ENCODE measurements at places on chromosomes 13 and 19.

- no peak for DNase-seq
Measured at GRCh38 chr19:10230173-10230860, 814 bp downstream of the S1PR2 start.

DNA sequence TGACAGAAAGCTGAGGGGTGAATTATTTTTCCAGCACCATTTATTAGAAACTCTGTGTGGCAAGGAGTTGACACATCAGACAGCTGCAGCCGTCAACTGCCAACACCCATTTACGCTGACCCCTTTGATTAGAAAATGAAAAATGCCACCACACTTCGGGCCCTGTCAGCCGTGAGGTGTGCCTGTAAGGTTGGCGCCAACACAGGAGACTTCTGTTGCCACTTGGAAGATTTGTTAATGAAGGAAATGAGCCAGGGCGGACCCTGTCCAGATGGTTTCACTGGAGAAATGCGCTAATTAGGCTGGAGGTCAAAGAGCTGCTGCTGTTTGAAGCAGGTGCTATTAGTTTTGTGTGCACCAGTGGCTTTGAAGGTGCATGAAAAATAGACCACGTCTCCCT lies 297.5 kb downstream of the MTUS2 start:
- no peak for DNase-seq

DNA sequence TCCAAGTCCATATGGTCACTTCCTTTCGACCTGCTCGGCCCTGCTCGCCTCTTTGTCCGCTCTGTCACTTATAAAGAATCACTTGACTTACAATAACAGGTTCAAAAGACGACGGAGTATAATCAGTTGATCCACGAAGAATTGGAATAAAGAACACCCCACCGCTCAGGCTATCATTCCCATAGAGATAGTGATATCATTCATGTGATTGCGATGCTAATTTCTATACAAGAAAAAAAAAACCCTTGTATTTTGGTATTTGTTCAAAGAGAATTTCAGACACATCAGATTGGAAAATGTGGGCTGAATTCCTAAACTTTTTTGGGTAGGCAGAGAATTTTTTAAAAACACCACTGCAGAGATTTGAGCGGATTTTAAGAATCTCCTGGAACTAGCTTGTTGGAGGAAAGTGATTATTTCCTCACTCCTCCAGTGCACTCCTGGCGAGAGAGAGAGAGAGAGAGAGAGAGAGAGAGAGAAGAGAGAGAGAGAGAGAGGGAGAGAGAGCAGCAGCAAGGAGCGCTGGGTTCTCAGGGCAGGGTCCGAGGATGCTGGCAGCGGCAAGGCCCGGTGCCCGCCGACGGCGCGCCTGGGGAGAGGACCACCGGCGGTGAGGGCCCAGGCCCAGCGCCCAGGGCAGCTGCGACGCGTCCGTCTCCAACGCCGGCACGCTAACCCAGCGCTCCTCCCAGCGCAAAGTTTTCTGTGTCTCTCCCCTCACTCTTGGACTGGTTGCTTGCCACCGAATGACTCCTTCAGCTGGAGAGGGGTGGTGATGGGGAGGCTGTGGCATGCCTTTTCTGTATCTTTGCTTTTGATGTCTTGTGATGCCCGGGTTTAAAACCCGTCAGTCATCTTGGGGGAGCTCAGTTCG lies 149.0 kb upstream of the ZNF536 start:
- no peak for DNase-seq

GRCh38 chr13:68261105-68261504 lies 1031.0 kb upstream of the PCDH9 start:
- no peak for DNase-seq

GRCh38 chr19:5774921-5775320 lies 9.6 kb downstream of the PRR22 start:
- no peak for DNase-seq

DNA sequence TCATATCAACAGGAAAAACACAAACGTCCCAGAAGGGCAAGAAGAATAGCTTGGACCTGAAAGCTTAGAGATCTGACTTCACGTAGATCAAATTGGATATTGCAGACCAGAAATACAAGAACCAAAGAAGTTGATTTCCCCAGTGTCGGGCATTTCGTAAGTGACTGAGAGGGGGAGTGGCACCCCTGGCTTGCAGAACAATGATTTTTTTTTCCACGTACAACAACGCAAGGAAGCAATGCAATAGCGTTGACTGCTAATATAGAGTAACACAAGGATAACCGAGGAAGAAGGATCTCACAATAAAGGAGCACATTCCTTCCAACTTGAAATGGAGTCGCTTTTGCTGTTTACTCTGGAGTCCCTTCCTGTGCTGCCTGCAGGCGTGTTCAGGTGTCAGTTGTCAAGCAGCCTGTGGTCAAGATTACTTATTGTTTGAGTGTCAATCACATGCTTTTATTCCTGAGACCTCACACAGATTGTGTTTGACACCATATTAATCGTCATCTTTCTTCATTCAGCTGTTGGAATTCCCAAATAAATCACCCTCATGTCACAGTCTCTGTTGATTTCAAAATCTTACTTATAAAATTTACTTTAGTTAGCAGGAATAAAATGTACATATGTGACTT lies 139.4 kb downstream of the FREM2 start:
- no peak for DNase-seq
